Activated CD8-positive, alpha-beta memory T cell treated with anti-CD3 and anti-CD28 coated beads for 4 hours (primary cell): ENCODE measurements at places on chromosomes 12 and 14.

DNA sequence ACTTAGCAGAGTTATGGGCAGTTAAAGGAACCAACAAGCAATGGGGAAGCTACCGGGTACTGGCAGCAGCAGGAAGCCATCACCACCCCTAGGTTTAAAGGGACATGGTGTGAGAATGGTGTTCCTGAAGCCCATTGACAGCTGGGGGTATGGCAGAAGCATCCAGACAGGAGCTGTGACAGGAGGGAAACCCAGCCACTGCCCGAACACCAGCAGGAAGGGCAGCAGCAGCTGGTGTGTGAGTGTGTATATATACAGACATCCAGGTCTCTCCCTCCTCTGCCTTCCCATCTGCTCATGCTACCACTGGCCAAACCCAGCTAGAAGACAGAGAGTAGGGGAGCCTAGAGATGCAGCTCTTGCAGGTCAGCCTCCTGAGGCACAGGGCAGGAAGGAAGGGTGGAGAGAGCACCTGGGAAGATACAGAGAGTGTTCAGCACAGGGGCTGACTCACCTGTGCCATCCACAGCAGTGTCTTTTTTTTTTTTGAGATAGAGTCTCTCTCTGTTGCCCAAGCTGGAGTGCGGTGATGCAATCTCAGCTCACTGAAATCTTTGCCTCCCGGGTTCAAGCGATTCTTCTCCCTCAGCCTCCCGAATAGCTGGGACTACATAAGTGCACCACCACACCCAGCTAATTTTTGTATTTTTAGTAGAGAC is 9.2 kb upstream of the ADCK1 start:
- DNase-seq, result no peak

DNA sequence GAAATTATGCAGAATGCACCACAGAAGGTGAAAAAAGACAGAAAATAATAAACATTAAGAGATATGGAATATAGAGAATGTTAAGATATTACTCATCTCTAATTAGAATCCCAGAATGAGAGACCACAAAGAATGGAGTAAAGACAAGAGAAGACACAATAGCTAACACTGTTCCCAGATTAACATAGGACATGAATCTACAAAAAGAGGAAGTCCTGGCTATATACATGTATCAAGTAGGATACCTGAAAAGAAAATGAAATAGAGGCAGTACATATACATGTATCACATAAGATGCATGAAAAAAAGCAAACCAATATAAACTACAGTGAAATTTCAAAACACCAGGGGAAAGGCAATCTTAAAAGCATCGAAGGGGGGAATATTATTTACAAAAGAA is 5.6 kb upstream of the EPS8 start:
- no peak for DNase-seq

- DNase-seq, result no peak
Observed at GRCh38 chr12:88399811-88400210, 180.5 kb downstream of the KITLG start.

DNA sequence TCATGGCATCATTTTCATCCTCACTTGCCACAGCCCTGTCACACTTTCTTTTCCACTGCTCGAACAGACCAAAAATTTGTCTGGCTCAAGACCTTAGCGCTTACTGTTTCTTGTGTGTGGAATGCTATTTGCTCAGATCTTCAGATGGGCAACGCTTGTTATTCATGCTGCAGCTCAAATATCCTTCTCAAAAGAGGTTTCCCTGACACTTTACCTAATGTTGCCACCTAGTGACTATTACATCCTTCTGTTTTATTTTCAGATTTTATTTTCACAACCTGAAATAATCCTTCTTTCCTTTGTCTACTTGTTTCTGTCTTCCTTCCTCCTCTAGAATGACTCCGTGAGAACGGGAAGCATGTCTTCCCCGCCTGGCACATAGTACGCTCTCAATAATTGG is 5.6 kb downstream of the FBXO33 start:
- DNase-seq, result no peak

DNA sequence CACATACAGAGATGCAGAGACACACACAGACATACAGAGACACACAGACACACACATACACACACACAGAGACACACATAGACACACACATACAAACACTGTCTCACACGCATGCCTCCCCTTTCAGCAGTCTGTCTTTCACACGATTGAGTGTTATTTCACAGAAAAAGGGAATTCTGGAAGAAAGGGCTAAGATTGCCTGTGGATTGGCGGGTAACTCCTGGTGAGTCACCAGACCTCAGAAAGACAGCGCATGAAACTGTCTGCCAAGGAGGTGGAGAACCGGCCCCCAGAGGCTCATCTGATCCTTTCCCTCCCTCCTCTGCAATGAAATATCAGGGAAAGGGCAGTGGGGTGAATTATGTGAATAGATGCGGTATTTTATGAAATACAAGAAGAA is 127.2 kb upstream of the GSC start:
- DNase-seq, result no peak

GRCh38 chr12:25497021-25497420 is 56.1 kb downstream of the LMNTD1 start:
- DNase-seq, result no peak

- DNase-seq, result no peak
Observed at GRCh38 chr12:110345176-110345661, 58.3 kb downstream of the ANAPC7 start.

DNA sequence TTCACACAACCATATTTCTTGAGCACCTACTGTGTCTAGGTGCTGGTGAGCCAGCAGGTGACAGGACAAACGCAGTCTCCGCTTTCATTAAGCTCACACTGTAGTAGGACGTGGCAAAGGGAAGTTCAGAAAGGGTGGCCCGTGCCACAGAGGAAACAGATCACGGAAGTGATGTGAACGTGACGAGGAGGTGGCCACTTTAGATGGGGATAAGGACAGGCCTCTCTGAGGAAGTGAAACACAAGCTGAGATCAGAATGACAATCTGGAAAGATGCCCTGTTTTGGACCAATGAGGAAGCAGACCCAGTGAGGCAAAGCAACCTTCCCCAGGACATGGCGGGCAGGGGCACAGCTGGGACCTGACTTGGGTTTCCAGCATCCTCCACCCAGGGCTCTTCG is 127.4 kb upstream of the PRMT8 start:
- DNase-seq, result no peak

DNA sequence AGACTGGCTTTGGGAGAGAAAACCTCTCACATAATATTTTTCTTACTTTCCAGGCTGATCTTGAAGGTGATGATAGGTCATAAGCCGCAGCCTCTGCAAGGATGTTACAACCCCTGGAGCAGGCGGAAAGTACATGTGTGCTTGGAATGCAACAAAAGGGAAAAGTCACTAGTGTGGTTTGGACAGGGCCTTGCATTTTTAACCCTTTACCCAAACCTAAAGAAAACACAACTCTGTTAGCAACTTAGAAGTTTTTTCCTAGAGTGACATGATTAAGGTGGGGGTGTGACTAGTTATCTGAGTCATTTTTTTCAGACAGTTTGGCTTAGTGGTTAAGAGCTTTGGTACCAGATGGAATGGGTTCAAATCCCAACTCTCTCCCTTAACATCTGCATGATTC is 97.0 kb downstream of the TMEM30B start:
- no peak for DNase-seq

DNA sequence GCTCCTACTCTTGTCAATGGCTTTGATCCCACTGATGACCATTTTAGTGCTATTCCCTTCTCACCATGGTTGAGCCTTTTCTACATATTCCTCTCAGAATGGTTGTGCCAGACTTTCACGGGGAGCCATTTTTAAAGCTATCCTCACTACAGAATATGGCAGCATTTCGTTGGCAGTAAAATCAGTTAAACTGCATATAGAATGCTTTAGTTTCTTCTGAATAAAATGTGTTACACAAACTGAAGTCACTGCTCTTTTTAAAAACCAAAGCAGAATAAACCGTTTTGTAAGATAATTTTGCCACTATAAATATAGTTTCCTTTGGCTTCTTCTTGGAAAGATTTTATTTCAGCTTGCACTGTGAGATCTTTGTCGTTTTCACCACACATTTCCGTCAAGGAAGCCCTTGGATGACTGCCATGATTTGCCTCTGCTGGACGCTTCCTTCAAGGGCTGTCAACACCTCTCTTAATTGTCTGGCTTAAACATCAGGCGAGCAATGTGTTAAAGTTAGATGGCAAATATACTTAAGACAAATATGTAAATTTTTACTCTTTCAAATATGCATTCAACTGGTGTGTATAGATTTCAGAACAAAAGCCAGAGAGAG is 624.2 kb downstream of the DIO2 start:
- DNase-seq, result no peak

DNA sequence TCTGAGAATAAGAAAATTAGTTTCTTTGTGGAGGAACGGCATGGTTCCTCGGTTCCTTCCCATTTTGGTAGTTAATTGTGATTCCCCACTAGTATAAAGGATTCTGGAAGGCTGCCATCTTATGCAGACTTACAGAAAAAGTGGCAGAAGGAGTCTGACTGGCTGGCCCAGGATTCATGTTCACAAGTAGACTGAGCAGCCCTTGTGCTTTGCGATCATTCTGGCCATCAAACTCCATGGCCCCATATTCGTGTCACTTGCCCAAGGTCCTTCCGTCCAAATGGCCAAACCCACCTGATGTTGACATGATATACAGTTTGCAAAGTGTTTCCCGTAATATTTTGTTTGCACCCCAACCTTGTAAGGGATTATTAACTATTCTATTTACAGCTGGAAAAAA is 297.2 kb upstream of the AMIGO2 start:
- DNase-seq, result no peak

DNA sequence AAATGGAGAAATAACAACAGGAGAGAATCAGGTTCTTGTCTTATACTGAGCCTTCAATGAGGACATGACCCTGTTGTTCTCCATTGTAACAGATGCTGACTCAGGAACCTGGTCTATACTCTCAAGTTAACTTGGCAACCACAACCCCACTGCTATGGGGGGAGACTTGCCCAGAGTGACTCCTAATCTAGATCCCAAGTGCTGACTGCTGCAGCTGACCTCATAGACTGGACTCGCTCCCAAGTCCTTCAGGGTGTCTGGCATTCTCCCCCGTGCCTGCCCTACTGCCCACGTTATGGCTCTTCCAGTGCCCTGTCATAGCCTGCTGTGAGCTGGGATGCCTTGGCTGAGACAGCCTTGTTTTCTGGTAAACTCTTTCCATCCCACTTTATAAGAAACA is 37.1 kb downstream of the NID2 start:
- DNase-seq, result no peak

DNA sequence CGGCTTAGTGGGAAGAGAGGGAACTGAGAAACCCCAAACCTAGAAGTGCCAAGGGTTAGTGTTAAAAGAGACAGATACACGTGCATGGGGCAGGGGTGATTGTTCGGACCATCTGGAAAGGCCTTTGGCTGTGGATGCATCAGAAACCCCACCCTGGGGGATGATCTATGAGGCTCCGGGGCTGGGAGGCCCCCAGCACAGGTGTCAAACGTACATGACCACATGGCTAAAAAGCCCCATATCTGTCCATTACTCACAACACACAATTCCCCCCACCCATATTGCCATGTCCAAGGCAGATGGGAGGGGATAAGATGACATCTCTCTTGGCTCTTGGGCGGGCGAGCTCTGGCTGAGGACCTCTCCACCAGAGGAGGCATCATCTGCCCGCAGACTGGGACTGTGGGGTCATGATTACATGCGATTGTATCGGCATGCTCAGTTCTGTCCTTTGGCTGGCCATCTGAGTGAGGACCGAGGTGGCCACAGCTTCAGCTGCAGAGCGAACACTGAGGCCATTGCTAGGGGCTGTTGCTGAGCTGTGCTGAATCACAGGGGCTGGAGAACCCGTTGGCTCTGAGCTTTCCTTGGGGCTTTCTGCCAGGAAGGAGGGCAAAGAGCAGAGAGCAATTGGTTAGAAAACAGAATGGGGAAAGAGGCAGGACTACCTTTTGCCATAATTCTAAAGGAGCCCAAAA is 9.6 kb upstream of the NPFF start:
- DNase-seq, result no peak

GRCh38 chr12:67288561-67288960 is 19.4 kb downstream of the CAND1 start:
- no peak for DNase-seq

- DNase-seq, result no peak
Observed at GRCh38 chr14:96624661-96625425, 122.7 kb downstream of the PAPOLA start.

DNA sequence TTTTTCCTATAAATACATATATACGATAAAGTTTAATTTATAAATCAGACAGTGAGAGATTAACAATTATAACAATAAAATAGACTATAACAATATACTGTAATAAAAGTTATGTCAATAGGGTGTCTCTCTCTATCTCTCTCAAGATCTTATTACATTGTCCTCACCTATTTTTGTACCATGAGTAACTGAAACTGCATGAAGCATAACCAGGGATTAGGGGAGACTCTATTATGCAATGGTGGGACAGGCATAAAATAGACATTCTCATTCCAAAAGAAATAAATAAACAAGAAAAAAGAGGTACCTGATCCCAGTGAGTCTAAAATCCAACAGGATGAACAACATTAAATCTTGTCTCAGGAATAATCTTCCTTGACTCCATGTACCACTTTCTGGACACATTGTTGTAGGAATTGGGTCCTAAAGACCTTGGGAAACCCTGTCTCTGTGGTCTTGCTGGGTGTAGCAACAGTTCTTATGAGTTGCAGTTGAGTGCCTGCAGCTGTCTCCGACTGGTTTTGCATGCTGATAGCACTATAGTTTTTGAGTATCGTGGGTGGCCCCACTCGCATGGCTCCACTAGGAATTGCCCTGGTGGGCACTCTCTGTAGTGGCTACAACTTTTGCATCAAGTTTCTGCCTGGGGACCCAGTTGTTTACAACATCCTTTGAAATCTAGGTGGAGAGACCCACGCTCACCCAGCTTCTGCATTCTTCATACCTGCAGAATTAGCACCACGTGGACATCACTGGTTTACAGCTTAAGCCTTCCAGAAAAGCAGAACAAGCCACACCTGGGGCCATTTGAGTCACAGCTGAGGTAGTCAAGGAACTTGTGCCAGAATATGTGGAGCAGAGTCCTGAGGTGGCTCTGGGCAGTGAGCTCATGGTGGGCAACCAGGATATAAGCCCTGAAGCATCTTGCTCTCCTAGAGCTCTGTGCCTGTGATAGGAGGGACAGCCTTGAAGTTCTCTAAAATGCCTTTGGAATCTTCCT is 204.7 kb downstream of the KITLG start:
- no peak for DNase-seq

DNA sequence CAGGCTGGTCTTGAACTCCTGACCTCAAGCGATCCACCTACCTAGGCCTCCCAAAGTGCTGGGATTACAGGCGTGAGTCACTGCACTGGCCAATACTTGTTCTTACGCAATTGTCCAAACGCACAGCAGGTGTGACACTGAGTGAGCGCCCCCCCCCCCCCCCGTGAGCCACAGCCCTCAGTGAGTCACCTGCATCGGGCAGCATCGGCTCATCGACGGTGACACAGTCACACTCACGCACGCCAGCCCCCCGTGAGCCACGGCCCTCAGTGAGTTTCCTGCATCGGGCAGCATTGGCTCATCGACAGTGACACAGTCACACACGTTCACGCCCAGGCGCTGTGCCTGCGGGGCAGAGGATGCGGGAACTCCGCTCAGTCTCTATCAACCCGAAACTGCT is 42.5 kb downstream of the GALNT9 start:
- no peak for DNase-seq

DNA sequence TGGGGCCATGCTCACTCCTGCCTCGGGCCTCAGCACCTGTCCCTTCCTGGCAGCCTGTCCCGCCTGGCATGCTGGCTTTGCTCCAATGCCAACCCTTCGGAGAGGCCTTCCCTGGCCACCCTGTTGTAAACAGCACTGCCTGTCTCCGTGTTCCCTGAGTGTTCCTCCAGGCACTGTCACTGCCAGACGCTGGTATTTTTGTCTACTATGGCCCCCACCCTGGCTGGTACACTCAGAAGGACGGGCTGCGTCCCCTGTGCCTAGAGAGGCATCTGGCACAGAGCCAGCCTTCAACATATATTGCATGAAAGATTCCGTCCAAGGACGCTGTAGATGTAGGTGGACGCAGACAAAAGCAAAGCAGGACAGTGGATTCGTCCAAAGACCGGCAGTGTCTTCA is 2.7 kb upstream of the ASPG start:
- no peak for DNase-seq
